ENCODE measurements at places on chromosomes 11 and 22. TPM values are rescaled to one million over a fixed set of nuclear protein-coding genes. Genes with fewer than 3 reads are reported as not detected.

GRCh38 chr11:102368472-102368871 lies 21.5 kb downstream of the BIRC2 start:
- H3K27ac ChIP-seq = no peak overlapping the region
- DNase-seq = no peak
- no peaks in the 10 kb centered on the region for H3K27me3 ChIP-seq
- H3K4me1 ChIP-seq = no peaks in the 10 kb centered on the region
- peaks cover 15% of the 10 kb centered on the region for H3K36me3 ChIP-seq

DNA sequence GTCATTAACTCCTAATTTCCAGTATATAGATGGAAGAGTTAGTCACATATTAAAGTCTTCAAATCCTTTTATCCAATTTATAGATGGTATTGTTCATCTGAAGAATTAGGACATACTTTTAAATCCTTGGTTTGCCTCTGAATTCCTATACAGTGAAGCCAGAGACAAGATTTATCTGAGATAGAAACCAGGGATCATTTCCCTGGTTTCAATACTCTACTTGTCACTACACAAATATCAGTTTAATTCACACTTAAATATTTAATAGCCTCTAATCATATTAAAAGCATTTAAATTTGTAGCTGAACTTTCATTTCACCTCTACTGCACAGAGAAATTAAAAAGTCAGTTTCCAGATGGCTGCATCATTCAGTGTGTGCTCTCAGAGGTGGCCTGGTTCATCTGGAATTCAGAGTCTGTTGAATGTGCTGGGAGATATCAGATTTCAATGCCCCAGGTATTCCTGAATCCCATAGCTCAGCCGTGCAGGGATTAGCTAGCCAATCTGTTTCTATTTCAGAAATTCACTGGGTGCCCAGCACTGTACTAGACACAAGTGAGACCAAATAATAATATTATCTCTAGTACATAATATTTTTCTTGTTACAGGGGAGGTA lies 344.3 kb downstream of the AASDHPPT start:
- no peak overlapping the region for H3K4me3 ChIP-seq
- no peak overlapping the region for H3K27ac ChIP-seq
- H3K27me3 ChIP-seq = no peaks in the 10 kb centered on the region
- no peaks in the 10 kb centered on the region for H3K36me3 ChIP-seq

DNA sequence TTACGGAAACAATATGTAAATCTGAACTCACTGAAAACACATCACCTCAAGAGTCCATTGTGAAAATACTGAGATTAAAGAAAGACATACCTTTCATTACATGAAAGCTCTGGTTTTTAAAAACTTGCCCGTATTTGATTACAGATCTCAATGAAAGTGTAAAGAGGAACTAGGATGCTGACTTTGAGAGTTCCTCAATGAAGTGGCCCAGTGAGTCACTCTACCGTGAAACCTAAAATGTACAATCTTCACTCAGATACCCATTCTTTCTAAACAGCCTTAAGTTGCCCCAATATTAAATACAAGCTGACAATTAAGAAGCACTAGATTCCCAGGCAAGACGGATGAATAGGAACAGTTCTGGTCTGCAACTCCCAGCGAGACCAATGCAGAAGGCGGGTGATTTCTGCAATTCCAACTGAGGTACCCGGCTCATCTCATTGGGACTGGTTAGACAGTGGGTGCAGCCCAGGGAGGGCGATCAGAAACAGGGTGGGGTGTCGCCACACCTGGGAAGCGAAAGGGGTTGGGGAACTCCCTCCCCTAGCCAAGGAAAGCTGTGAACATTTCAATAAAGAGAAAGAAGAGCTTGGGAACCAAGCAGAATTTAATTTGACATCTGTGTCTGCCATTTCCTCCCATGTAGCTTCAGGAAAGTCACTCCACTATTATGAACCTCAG lies 33.8 kb upstream of the OR9G4 start:
- H3K4me1 ChIP-seq = no peaks in the 10 kb centered on the region
- no peak overlapping the region for H3K4me3 ChIP-seq
- no peak overlapping the region for H3K27ac ChIP-seq
- DNase-seq = no peak

Gene SYT12
- 16.9 TPM for total RNA-seq

DNA sequence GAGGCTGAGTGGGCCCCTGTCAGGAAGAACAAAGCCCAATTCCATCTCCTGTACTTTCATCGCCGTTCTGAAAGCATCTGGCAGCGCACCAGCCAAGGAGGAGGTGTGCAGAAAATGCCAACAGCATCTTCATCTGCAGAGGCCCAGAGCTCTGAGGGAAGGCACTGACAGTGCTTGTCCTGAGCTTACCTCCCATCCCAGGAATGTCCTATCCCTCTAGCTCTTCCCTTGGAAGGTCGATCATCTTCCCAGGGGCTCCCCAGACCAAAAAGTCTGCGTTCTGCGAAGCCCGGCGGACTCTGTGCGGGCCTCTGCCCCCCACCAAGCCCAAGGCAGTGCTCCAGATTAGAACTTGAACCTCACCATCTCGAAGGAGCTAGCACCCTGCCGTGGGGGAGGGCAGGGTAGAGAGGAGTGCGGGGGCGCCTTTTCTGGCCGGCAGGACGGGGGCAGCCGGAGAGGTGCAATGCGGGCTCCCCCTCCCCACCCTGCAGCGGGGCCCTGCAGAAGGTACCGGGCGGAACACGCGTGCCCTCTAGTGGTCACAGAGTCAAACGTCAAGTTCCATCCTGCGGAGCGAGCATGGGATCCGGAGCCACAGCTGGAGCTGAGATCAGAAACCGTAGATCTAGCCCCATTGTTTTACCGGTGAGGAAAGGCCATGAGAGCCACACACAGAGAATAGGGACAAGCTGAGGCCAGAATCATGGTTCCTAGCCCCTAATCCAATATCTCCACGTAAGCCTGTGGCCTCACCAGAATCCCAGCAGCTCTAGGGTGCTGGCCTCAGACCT lies 5.0 kb downstream of the SCN2B start:
- no peak overlapping the region for H3K27ac ChIP-seq
- no peaks in the 10 kb centered on the region for H3K27me3 ChIP-seq
- DNase-seq = no peak
- peaks cover 7% of the 10 kb centered on the region for H3K4me1 ChIP-seq

- no peak overlapping the region for H3K27ac ChIP-seq
- DNase-seq = no peak
- H3K4me1 ChIP-seq = peaks cover 6% of the 10 kb centered on the region
- no peaks in the 10 kb centered on the region for H3K36me3 ChIP-seq
- H3K27me3 ChIP-seq = no peaks in the 10 kb centered on the region
- H3K4me3 ChIP-seq = no peak overlapping the region
These were observed 745.1 kb downstream of the DLG2 start for GRCh38 chr11:84882056-84882455.

DNA sequence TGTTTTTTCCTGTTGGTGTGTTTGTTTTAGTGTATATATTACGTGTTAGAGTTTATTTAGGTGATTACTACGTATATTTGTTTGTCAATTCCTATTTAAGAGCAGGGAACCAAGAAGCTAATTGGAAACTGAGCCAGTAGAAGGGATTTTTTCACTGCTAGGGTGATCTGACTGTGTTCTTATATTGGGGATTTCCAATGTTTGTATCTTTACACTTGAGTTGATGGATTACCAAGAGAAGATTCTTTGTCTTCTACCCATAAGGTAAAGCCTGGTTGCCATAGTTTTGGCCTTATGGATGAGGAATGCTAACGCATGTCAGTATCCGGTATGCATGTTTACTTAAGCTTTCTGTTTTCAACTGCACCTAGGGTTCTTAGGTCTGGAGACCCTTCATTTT lies 35.6 kb downstream of the SIK2 start:
- peaks cover 13% of the 10 kb centered on the region for H3K4me1 ChIP-seq
- H3K27ac ChIP-seq = no peak overlapping the region
- H3K27me3 ChIP-seq = no peaks in the 10 kb centered on the region
- DNase-seq = no peak
- no peaks in the 10 kb centered on the region for H3K36me3 ChIP-seq

Gene FGF19
- not detected for total RNA-seq

DNA sequence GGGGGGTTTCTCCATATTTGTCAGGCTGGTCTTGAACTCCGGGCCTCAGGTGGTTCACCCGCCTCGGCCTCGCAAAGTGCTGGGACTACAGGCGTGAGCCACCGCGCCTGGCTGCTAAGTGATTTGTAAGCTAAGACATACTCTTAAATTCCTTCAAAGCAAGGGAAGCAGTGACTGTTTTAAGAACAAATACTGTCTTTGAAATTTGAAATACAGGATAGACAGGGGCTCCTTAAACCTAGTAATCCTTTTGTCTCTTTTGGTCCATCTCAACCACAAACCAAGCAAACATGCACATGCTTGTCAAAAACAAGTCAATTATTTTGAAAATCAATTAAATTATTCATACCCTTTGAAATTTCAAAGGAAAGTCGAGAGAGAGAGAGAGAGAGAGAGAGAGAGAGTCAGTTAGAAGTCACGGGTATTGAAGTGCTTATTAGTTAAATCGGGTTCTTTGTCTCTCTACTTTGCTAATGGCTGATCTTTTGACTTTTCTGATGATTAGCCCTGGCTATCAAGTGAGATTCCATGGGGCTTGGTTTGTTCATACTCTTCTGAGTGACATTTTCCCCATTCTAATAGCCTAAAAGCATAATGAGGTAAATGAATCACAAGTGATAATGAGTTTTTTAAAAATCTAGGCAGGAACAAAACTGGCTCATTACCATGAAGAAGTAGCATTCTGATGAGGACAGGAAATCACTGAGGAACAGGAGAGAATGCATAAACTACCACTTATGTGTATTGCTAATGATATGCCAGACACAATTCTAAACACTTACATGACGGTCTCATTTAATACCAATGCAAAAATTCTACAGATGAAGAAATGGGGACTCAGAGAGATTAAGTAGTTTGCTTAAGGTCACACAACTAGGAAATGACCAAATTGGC lies 48.0 kb downstream of the MCHR1 start:
- no peak overlapping the region for H3K27ac ChIP-seq
- DNase-seq = no peak
- no peaks in the 10 kb centered on the region for H3K36me3 ChIP-seq
- H3K27me3 ChIP-seq = no peaks in the 10 kb centered on the region
- H3K4me1 ChIP-seq = no peaks in the 10 kb centered on the region
- H3K4me3 ChIP-seq = no peak overlapping the region

Gene OR52I2
- total RNA-seq = not detected

GRCh38 chr11:17765356-17766072 lies 30.9 kb downstream of the KCNC1 start:
- no peak overlapping the region for H3K4me3 ChIP-seq
- H3K36me3 ChIP-seq = no peaks in the 10 kb centered on the region
- DNase-seq = no peak
- no peaks in the 10 kb centered on the region for H3K4me1 ChIP-seq
- H3K27me3 ChIP-seq = no peaks in the 10 kb centered on the region

DNA sequence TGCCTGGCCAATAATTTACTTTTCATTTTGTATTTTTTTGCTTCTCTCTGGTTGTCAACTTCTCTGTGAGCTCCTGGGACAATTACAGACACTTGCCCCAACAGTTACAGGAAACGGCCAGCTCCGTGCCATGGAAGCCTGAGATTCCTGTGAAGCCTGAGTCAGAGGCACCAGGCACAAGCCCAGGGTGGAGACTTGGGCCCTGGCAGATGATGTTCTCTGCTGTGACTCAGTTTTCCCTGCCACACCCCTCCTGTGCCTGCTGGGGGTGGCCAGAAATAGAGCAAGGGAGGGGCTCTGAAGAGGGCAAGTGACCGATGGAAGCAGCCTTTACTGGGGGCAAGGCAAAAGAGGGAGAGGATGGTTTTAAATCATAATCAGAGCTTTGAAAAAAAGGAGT lies 4.9 kb downstream of the ATP5MGL start:
- H3K27me3 ChIP-seq = no peaks in the 10 kb centered on the region
- DNase-seq = peak; percentile 84
- H3K27ac ChIP-seq = peak overlapping the region; percentile 92
- H3K4me3 ChIP-seq = no peak overlapping the region

Gene FAM111B
- total RNA-seq = 2.1 TPM

- H3K27ac ChIP-seq = no peak overlapping the region
- no peaks in the 10 kb centered on the region for H3K27me3 ChIP-seq
- H3K4me3 ChIP-seq = no peak overlapping the region
- DNase-seq = no peak
- H3K36me3 ChIP-seq = no peaks in the 10 kb centered on the region
- H3K4me1 ChIP-seq = no peaks in the 10 kb centered on the region
These were observed 61.0 kb downstream of the NCAM1 start for GRCh38 chr11:113022262-113022661.

- no peaks in the 10 kb centered on the region for H3K27me3 ChIP-seq
- H3K27ac ChIP-seq = no peak overlapping the region
- H3K4me3 ChIP-seq = no peak overlapping the region
- no peaks in the 10 kb centered on the region for H3K36me3 ChIP-seq
These were observed 194.0 kb downstream of the FAM181B start for GRCh38 chr11:82539669-82540068.

Gene MICAL2
- 989 TPM for total RNA-seq

DNA sequence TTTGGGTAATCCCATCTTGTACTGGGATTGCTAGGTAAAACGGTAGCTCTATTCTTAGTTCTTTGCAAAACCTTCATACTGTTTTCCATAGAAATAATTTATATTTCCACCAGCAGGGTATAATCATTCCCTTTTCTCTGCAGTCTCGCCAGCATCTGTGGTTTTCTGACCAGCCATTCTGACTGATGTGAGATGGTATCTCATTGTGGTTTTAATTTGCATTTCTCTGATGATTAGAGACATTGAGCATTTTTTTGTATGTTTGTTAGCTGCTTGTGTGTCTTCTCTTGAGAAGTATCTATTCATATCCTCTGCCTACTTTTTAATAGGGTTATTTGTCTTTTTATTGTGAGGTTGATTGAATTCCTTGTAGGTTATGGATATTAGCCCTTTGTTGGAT lies 220.9 kb downstream of the PGR start:
- no peaks in the 10 kb centered on the region for H3K36me3 ChIP-seq
- H3K27me3 ChIP-seq = no peaks in the 10 kb centered on the region
- no peak overlapping the region for H3K27ac ChIP-seq
- H3K4me3 ChIP-seq = no peak overlapping the region
- no peak for DNase-seq

DNA sequence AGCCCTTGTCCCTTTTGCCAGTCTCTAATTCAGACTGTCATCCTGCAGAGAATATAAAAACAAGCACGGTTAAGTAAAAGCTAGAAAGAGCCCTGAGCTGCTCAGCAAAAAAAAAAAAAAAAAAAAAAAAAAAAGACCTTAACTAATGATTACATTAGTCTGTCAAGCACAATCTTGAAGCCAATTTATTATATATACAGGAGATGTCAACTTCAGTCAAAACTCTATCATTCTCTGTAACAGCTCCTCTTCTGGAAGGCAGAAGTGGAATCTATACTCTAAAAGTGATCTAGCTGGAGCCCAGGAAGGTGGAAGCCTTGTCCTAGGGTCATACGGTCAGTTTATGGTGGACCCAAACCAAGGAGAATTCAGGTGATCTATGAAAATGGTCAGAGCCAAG lies 55.2 kb upstream of the UBASH3B start:
- H3K4me3 ChIP-seq = no peak overlapping the region
- no peak overlapping the region for H3K27ac ChIP-seq
- H3K27me3 ChIP-seq = no peaks in the 10 kb centered on the region
- no peak for DNase-seq
- H3K36me3 ChIP-seq = no peaks in the 10 kb centered on the region

Gene MMP1
- 0.71 TPM for total RNA-seq

Gene ARSA
- 38.4 TPM for total RNA-seq

GRCh38 chr22:47139013-47139789 lies 376.8 kb downstream of the TBC1D22A start:
- no peak for DNase-seq
- no peaks in the 10 kb centered on the region for H3K36me3 ChIP-seq
- no peaks in the 10 kb centered on the region for H3K27me3 ChIP-seq
- no peak overlapping the region for H3K27ac ChIP-seq
- H3K4me1 ChIP-seq = no peaks in the 10 kb centered on the region

- no peak overlapping the region for H3K27ac ChIP-seq
- DNase-seq = no peak
- no peaks in the 10 kb centered on the region for H3K27me3 ChIP-seq
These were observed 409.8 kb downstream of the LARGE1 start for GRCh38 chr22:33510429-33510904.

All from thoracic aorta (tissue), 2 donors.